ENCODE measurements at places on chromosomes 13 and 19.

DNA sequence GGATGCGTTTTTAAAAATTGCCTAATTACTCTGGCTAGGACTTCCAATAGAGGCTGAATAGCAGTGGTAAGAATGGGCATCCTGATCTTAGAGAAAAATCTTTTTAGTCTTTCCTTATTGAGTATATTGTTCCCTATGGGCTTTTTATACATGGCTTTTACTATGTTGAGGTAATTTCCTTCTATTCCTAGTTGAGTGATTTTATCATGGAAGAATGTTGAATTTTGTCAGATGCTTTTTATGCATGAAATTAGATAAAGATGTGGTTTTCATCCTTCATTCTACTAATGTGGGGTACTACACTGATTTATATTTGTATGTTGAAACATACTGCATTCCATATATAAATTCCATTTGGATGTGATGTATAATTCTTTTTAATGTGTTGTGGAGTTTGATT, 2673.8 kb downstream of the PCDH9 start:
- DNase-seq: no peak

DNA sequence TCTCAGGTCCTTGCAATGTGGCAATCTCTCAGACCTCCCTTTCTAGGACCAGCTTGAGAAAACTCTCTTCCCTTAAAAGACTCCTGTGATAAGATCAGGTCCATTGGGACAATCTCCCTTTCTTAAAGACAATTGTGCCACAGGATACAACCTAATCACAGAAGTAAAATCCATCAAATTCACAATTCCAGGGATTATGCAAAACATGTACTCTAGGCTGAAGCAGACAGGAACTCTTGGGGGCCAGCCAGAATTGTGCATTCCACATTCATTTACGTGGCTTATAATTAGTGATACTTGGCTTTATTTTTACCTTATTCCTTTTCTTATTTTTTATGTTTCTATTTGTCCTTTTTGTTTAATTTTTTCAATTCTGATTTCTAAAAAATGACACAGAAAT, 257.9 kb downstream of the KLF12 start:
- no peak for DNase-seq

- peak; percentile 21 for DNase-seq
These were observed 1074.3 kb upstream of the SLC10A2 start for GRCh38 chr13:104140552-104140951.

- DNase-seq: no peak
These were observed 92.6 kb upstream of the FAM216B start for GRCh38 chr13:42688821-42689220.

Data from smooth muscle cell of the brain vasculature (primary cell).